ENCODE measurements at places on chromosomes 3 and 15. TPM values are rescaled to one million over a fixed set of nuclear protein-coding genes. Genes with fewer than 3 reads are reported as not detected.

- no peak overlapping the region for H3K4me3 ChIP-seq
- peaks cover 9% of the 10 kb centered on the region for H3K27me3 ChIP-seq
- H3K27ac ChIP-seq, result no peak overlapping the region
- H3K36me3 ChIP-seq, result no peaks in the 10 kb centered on the region
Observed at GRCh38 chr3:186070996-186071395, 37.9 kb downstream of the ETV5 start.

SLC12A1 gene
- not detected for total RNA-seq

SLC7A14 gene
- not detected for total RNA-seq

ACOX2 gene
- total RNA-seq, result not detected

MST1R gene
- 5.2 TPM for total RNA-seq

GRCh38 chr3:191961022-191961421, 500.1 kb downstream of the PYDC2 start:
- no peak overlapping the region for H3K27ac ChIP-seq
- H3K4me3 ChIP-seq, result no peak overlapping the region
- no peaks in the 10 kb centered on the region for H3K4me1 ChIP-seq
- H3K36me3 ChIP-seq, result no peaks in the 10 kb centered on the region

DNA sequence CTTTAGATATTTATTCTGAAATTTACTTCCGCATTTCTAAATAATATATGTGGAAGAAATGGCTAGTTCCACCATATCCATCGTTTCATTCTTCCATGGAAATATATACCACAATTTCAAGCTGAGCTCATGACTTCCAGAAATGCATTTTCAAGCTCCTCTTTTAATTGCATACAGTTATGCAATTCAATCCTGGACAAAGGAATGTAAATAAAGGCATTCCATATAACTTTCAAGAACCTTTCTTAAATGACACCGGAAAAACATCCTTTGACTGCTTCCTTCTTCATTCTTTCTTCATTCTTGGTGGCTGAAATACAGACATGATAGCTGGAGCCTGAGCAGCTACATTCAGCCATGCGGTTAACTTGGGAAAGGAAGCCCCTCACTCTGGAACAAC, 185.2 kb upstream of the GADL1 start:
- DNase-seq, result no peak
- no peak overlapping the region for H3K27ac ChIP-seq
- H3K27me3 ChIP-seq, result no peaks in the 10 kb centered on the region
- H3K4me1 ChIP-seq, result peaks cover 17% of the 10 kb centered on the region
- H3K4me3 ChIP-seq, result no peak overlapping the region
- H3K36me3 ChIP-seq, result no peaks in the 10 kb centered on the region

- H3K4me3 ChIP-seq, result no peak overlapping the region
- H3K27me3 ChIP-seq, result no peaks in the 10 kb centered on the region
- no peak for DNase-seq
- no peak overlapping the region for H3K27ac ChIP-seq
- H3K4me1 ChIP-seq, result no peaks in the 10 kb centered on the region
- no peaks in the 10 kb centered on the region for H3K36me3 ChIP-seq
Observed at GRCh38 chr3:76107935-76108570, 322.7 kb upstream of the ZNF717 start.

VIPR1 gene
- 19.9 TPM for total RNA-seq

KLHL24 gene
- 19.2 TPM for total RNA-seq

GRCh38 chr3:158086776-158087175, 19.4 kb downstream of the SHOX2 start:
- no peak overlapping the region for H3K27ac ChIP-seq
- H3K36me3 ChIP-seq, result no peaks in the 10 kb centered on the region
- DNase-seq, result no peak

ANKRD34C gene
- not detected for total RNA-seq

GP9 gene
- not detected for total RNA-seq

CHST13 gene
- total RNA-seq, result not detected

GRCh38 chr3:22684739-22685138, 518.4 kb upstream of the UBE2E2 start:
- H3K27me3 ChIP-seq, result no peaks in the 10 kb centered on the region
- no peaks in the 10 kb centered on the region for H3K4me1 ChIP-seq
- H3K4me3 ChIP-seq, result no peak overlapping the region
- no peak overlapping the region for H3K27ac ChIP-seq
- DNase-seq, result no peak

DNA sequence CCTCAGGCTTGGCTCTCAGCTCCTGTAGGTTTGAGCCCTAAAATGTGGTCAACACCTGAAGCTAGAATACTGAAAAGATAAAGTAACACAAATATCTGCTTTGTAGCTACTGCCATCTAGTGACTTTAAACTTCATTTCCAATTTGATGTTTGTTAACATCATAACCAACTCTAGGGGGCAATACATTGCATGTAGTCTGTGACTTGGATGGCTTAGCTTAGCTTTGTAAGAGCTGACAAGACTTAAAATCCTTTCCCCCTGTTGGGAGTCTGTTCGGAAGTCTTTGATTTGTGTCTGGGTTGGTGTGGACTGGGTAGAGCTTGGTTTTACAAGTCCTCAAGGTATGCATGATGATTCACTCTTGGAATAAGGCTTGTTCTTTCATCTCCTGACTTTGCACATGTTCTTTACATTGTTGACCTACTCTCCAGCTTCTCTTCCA, 51.7 kb downstream of the SCN11A start:
- no peak for DNase-seq
- H3K4me3 ChIP-seq, result no peak overlapping the region
- H3K27me3 ChIP-seq, result peaks cover 8% of the 10 kb centered on the region
- H3K4me1 ChIP-seq, result no peaks in the 10 kb centered on the region

IL17RC gene
- total RNA-seq, result 0.32 TPM

DNA sequence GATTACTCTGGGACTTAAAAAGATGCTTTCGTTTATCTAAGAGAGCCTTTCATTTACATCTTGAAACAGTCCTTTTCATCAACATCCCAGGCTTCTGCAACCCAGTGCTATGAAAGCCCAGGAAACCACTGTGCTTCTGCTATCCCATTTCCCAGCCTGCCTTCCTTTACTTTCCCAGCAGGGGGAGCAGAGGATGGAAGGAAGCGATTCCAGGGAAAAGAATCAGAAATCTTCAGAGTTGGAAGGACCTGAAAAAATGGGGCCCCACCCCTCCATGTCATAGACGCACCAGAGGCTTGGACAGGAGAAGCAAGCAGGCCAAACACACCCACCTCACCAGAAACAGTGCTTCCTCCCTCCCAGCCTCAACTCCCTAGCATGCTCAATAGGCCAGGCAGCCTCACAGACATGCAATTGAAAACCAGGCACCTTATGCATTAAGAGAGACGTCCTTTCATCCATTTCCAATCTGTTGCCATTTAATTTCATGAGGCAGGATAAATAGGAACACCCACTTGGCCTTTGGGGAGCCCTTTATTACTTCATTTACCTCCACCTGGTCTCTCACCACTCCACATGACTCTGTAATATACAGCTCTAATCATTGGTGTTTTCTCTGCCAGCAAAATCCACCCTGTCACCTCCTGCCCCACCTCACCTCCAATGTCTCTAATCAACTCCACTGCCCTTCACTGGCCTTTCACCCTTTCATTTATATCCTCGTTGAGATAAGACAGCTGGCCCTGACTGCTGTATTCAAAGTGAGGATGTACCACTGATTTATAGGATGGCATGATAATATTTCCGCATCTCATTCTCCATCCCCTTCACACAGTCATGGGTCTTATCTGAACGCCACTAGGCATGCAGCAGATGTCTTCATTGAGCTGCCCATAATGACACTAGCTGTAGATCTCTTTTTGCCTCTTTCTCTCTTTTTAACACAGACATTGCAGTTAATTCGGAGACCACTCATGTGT, 583.9 kb downstream of the NTRK3 start:
- H3K27me3 ChIP-seq, result no peaks in the 10 kb centered on the region
- H3K27ac ChIP-seq, result no peak overlapping the region
- no peak for DNase-seq
- no peak overlapping the region for H3K4me3 ChIP-seq
- no peaks in the 10 kb centered on the region for H3K4me1 ChIP-seq
- no peaks in the 10 kb centered on the region for H3K36me3 ChIP-seq

- H3K27me3 ChIP-seq, result no peaks in the 10 kb centered on the region
- no peaks in the 10 kb centered on the region for H3K4me1 ChIP-seq
- DNase-seq, result no peak
- no peaks in the 10 kb centered on the region for H3K36me3 ChIP-seq
- H3K4me3 ChIP-seq, result no peak overlapping the region
Observed at GRCh38 chr3:135324301-135324700, 529.2 kb downstream of the EPHB1 start.

SAMD7 gene
- not detected for total RNA-seq

- no peaks in the 10 kb centered on the region for H3K4me1 ChIP-seq
- no peak overlapping the region for H3K4me3 ChIP-seq
- H3K36me3 ChIP-seq, result no peaks in the 10 kb centered on the region
- H3K27ac ChIP-seq, result no peak overlapping the region
Observed at GRCh38 chr3:189188466-189188865, 16.7 kb downstream of the TPRG1 start.

CLDN18 gene
- not detected for total RNA-seq

GRCh38 chr15:67396114-67396513, 124.8 kb upstream of the C15orf61 start:
- no peak for DNase-seq
- H3K36me3 ChIP-seq, result no peaks in the 10 kb centered on the region
- H3K27ac ChIP-seq, result no peak overlapping the region
- peaks cover 3% of the 10 kb centered on the region for H3K27me3 ChIP-seq
- no peaks in the 10 kb centered on the region for H3K4me1 ChIP-seq

DNA sequence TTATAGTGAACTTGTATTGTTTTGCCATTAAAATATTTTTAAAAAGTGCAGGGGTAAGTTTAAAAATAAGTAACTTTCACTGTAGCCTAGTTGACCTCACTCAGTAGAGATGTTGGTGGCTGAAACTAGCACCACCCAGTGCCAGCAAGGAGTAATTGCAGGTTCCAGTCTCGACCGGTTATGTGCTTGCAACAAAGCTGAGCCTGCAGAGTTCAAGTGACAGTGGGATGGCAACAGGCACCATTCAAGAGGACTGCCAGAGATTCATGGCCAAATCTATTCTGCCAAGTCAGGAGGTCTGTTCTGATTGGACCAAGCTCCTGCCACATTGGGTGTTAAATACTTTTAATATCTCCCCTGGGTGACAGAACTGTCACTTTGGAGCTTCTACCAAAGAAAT, 2.7 kb downstream of the ADAMTS7 start:
- peaks cover 51% of the 10 kb centered on the region for H3K27me3 ChIP-seq
- peaks cover 10% of the 10 kb centered on the region for H3K4me1 ChIP-seq
- no peak overlapping the region for H3K4me3 ChIP-seq
- H3K36me3 ChIP-seq, result peaks cover 7% of the 10 kb centered on the region
- no peak overlapping the region for H3K27ac ChIP-seq

DNA sequence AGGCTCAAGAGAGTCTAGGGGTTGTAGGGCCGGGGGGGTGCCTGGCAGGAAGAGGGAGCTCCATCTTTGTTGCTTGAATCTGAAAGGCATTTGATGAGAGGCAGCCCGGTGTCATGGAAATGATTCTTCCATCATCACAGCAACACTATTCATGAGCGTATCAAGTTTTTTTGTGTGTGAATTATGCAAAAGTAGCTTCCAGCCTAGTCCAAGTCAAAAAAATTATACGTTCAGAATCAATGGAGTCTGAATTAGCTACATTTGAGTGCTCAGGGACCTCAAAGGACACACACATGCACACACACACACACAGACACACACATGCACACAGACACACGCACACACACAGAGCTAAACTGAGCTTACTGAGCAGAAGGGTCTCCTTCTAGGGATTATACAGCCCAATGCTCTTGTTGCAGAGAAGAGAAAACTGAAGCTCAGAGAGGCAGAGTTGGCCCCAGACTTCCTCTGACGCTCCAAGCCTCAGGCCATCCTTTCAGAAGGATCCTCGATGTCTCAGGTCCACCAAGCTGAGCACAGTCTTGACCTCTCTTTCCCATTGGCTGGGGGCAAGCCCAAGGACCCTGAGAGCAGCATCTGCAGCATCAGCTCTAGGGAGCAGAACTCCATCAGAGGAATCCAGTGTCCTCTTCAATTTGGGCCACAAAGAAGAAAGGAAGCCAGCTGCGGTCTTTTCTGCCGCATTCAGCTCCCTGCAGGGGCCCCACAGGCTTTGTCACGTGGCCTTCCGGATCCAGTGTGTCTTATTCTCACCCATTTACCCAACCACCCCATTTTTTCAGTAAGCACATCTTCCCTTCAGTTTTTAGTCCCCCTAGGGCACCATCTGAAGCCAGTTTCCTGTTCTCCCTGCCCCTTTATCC, 228.0 kb downstream of the UACA start:
- no peaks in the 10 kb centered on the region for H3K36me3 ChIP-seq
- peaks cover 4% of the 10 kb centered on the region for H3K27me3 ChIP-seq
- DNase-seq, result peak; percentile 83
- H3K27ac ChIP-seq, result peak overlapping the region; percentile 90
- peak overlapping the region; percentile 73 for H3K4me3 ChIP-seq
- H3K4me1 ChIP-seq, result peaks cover 54% of the 10 kb centered on the region

DYNC1LI1 gene
- 26.9 TPM for total RNA-seq

LMLN gene
- total RNA-seq, result 3.1 TPM

GRCh38 chr3:135757421-135757820, 208.1 kb upstream of the PPP2R3A start:
- DNase-seq, result no peak
- H3K36me3 ChIP-seq, result no peaks in the 10 kb centered on the region
- H3K4me3 ChIP-seq, result no peak overlapping the region
- no peaks in the 10 kb centered on the region for H3K27me3 ChIP-seq

GRCh38 chr3:132283440-132283839, 33.8 kb upstream of the ACP3 start:
- peaks cover 17% of the 10 kb centered on the region for H3K27me3 ChIP-seq
- no peak overlapping the region for H3K4me3 ChIP-seq
- DNase-seq, result no peak
- H3K4me1 ChIP-seq, result no peaks in the 10 kb centered on the region

IGDCC3 gene
- total RNA-seq, result not detected

- H3K4me3 ChIP-seq, result peak overlapping the region; percentile 33
- H3K27ac ChIP-seq, result peak overlapping the region; percentile 94
- no peaks in the 10 kb centered on the region for H3K27me3 ChIP-seq
- DNase-seq, result peak; percentile 78
- peaks cover 58% of the 10 kb centered on the region for H3K4me1 ChIP-seq
Observed at GRCh38 chr15:52261498-52262242, 33.9 kb downstream of the MYO5C start.

- peaks cover 17% of the 10 kb centered on the region for H3K4me1 ChIP-seq
- H3K27me3 ChIP-seq, result no peaks in the 10 kb centered on the region
Observed at GRCh38 chr15:40065166-40065565, 26.2 kb upstream of the SRP14 start.

GRCh38 chr3:36677331-36678007, 86.9 kb downstream of the DCLK3 start:
- H3K4me1 ChIP-seq, result no peaks in the 10 kb centered on the region
- H3K36me3 ChIP-seq, result no peaks in the 10 kb centered on the region
- no peak for DNase-seq
- peaks cover 2% of the 10 kb centered on the region for H3K27me3 ChIP-seq

DNA sequence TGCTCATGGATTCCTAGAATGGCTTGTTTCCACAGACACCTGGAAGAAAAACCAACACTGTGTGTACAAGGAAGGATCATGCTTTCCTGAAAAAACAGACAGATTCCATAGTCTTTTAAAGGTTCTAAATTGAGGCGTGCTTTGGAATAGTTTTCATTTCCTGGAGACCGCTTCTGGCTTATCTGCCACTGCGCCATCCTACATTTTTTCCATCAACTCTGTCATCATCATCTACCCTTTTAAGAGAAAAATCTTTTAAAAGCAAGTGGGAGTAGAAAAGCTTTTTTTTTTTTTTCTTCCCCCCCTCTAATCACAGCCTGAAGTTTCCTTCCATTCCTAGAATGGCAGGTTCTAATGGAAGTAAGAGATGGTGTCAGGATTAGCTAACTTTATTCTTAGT, 379.4 kb upstream of the C2CD4B start:
- H3K4me1 ChIP-seq, result no peaks in the 10 kb centered on the region
- H3K27ac ChIP-seq, result no peak overlapping the region
- peaks cover 5% of the 10 kb centered on the region for H3K27me3 ChIP-seq

Data from activated CD4-positive, alpha-beta T cell treated with anti-CD3 and anti-CD28 coated beads, Interleukin-2, amount 10 ng/mL, durations not matched to agents 7 days and 5 days (primary cell).